ENCODE measurements at places on chromosomes 1 and 21.

GRCh38 chr1:88697503-88697902 is 13.4 kb downstream of the PKN2 start:
- DNase-seq = peak; percentile 55

DNA sequence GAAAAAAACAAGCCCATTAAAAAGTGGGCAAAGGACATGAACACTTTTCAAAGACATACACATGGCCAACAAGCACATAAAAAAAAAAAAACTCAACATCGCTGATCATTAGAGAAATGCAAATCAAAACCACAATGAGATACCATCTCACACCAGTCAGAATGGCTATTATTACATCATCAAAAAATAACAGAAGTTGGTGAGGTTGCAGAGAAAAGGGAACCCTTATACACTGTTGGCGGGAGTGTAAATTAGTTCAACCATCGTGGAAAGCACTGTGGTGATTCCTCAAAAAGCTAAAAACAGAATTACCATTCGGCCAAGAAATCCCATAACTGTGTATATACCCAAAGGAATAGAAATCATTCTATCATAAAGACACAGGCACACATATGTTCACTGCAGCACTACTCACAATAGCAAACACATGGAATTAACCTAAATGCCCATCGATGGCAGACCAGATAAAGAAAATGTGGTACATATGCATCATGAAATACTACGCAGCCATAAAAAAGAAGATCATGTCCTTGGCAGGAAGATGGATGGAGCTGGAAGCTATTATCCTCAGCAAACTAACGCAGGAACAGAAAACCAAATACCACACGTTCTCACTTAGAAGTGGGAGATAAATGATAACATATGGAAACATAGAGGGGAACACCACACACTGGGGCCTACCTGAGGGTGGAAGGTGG is 70.1 kb downstream of the INTS7 start:
- DNase-seq = no peak

DNA sequence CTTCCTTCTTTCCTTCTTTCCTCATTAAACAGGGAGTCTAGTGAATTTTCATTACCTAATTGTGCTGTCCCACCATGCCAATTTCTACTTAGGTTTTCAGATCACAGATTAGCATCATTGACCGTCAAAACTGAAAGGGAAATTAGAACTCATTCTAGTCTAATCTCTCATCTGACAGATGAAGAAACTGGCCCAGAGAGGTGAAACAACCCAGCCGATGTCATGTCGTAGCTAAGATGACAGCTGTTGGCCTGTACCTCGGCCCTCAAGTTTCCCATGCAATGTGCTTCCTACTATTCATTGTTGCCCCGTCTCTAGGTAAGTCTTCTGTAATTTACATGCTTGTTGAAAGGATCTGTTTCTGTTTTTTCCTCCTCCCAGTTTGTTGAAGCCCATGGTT is 128.2 kb upstream of the KIAA0040 start:
- no peak for DNase-seq

- no peak for DNase-seq
These were observed 12.9 kb downstream of the FAAH start for GRCh38 chr1:46406881-46407608.

- no peak for DNase-seq
These were observed 150.0 kb downstream of the MAGI3 start for GRCh38 chr1:113540335-113540734.

- no peak for DNase-seq
These were observed 788 bp upstream of the TXNIP start for GRCh38 chr1:145997016-145997717.

- DNase-seq = peak; percentile 70
These were observed 21.5 kb downstream of the AK2 start for GRCh38 chr1:33015216-33015615.
